ENCODE measurements at places on chromosomes 1 and 21.

- no peak for DNase-seq
Measured at GRCh38 chr1:109716121-109716520, 4.1 kb downstream of the GSTM5 start.

DNA sequence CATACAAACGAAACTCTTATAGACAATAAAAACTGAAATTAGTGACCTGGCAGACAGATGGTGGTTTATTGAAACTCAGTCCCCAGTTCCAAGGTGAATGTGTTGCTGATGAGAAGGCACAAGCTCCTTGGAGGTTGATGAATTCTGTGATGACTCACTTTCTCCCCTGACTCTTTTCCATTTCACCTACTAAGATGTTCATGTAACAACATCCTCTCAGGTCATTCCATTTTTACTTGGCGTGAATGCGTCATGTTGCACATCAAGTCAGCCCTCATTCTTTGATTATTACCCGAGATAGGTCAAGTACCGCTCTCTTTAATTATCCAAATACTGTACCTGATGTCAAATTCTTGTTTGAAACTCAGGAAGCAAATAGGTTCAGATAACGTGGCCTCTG is 10.1 kb upstream of the IL10RB start:
- no peak for DNase-seq

- no peak for DNase-seq
Measured at GRCh38 chr1:6265151-6265550, 4.3 kb upstream of the GPR153 start.

DNA sequence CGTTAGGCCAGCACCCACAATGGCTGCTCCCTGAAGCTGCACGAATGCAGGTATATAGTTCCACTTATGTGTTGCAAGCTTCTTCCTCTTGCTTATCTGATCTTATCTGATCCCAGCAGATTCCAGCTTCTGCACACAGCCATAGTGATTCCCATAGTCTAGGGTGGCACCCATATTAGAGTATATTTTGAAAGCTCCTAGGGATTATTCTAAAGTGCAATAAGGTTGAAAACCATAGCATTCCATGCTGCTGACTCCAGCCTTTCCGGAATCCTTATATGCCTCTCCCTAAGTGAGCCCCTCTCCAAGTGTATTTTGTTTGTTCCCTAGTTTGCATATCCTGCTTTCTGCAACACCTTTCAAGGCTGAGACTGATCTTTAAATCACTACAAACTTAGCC is 432.0 kb downstream of the SETD4 start:
- DNase-seq, result no peak

- no peak for DNase-seq
Measured at GRCh38 chr21:31115249-31115648, 77.0 kb upstream of the KRTAP19-8 start.

DNA sequence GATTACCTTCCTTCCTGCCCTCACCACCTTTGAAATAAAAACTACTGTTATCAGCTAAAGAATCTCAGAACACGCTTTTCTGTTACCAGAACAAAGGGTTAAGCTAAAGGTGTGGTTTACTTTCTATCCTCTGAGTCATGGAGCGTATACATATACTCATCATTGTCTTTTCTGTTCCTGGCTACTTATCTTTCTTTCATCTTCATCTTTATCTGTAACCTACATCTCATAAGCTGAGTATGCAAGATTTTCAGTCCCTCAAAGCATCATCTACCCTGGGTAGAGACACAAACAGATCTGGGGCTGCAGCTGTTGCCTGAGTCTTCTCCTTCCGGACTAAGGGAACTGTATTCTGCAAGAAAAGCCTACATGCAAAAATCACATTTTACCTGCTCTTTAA is 75.6 kb downstream of the LMO4 start:
- DNase-seq, result no peak

- no peak for DNase-seq
Measured at GRCh38 chr1:185853739-185854138, 119.5 kb downstream of the HMCN1 start.

DNA sequence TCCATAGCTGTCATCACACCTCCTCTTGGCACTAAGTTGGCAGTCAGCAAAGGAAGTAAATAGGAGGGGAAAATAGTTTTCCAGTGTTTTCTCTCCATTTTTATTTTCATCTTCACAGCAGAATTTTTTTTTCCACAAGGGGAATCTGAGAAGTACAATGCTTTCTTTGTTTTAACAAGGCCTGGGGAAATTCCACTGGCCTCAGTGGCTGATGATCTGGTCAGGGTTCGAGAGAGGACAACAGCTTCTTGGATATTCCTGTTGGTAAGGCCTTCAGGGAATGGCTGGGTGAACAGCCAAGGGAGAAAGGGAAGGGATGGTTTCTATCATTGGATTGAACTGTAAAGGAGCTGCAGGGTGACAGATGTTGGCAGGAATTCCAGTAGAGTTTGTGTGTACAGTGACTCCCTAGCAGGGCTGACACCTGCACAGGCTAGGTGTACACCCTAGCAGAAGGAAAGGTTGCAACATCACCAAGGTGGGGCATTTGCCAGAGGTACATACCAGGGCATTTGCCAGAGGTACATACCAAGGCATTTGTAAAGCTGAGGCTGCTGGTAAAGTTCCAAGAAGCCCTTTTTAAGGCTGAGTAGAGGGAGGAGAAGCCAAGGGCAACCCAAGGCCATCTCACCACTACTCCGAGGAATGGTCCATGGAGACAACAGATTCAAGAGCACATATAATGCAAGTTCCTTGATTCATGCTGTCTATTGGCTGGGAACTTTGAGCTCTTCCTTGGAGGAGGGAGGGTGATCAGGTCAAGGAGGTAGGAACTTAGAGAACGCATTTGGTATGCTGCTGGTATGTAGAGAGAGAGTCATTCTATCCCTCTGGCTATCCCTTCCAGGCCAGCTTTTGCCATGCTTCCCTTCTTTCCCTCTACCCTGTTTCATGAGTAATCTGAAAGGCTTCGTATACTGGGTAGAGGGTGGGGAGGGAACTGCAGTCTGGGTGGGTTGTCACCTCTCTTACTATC is 3.1 kb downstream of the GJA5 start:
- no peak for DNase-seq

GRCh38 chr1:192045131-192045530 is 113.1 kb upstream of the RGS18 start:
- no peak for DNase-seq

DNA sequence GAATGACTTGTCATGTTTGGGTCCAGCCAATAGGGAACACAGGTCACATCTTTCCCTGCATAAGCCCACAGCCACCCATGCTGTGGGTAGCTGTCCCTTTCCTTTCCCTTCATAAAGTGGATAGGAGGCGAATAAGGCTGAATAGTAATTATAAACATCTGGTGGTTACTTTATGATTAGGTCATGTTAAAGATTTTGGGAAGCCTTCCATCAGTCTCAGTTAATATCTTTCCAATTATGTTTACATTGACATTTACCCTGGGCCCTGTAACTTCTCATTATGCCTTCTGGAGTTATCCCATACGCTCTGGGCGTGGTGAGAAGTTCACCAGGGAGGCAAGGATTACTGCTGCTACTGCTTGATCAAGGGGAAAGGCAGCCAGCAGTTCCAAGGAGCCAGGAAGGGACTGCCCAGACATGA is 197.2 kb downstream of the HLX start:
- DNase-seq, result no peak

- no peak for DNase-seq
Measured at GRCh38 chr1:186302381-186302920, 72.6 kb downstream of the TPR start.

GRCh38 chr21:35716876-35717565 is 343.3 kb downstream of the SETD4 start:
- DNase-seq, result no peak

- no peak for DNase-seq
Measured at GRCh38 chr1:154810571-154810970, 59.5 kb downstream of the KCNN3 start.

DNA sequence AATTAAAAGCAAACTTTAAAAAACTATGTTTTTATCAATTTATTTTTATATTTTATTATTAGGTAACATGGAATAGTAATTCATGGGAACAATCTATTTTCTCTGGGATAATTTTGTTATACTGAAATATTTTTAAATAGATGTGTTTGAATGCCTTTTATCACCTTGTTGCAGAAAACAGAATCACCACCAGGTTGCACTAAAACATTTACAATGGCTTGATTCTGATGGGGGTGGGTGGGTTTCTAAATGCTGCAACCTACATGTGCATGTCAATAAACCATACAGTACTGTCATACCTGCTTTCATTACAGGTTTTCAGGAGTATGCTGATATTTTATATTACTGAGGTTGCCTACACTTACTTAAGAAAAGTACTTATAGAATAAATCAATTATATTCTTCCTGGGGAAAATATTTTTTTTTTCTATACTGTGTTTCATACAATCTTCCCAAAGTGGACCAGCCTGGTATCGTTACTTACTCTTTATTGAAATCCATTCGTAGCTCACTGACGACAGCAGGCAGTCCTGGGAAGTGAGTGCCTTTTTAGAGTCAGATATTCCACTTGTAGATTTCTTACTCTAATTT is 132.8 kb downstream of the PTPRC start:
- DNase-seq, result no peak

GRCh38 chr1:116806245-116806644 is 52.0 kb downstream of the CD2 start:
- DNase-seq, result no peak

- no peak for DNase-seq
Measured at GRCh38 chr1:180945551-180945950, 32.9 kb downstream of the KIAA1614 start.

- no peak for DNase-seq
Measured at GRCh38 chr1:215895893-215896292, 328.8 kb downstream of the KCTD3 start.

DNA sequence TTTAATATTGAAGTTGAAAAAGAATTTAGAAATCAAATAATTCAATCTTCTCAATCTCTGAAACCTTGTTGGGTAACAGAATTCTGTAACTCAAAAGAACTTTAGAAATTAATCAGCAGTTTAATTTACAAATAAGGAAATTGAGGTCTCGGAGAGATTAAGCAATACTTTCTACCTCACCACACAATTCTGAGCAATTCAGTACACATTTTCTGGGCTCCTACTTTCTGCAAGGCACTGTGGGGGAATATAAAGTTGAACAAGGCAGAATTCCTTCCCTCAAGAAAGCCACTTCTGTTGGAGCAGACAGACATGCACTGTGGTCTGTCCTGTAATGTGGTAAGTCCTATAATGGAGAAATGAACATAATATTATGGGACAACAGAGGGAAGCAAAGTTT is 47.7 kb downstream of the MEF2D start:
- no peak for DNase-seq

DNA sequence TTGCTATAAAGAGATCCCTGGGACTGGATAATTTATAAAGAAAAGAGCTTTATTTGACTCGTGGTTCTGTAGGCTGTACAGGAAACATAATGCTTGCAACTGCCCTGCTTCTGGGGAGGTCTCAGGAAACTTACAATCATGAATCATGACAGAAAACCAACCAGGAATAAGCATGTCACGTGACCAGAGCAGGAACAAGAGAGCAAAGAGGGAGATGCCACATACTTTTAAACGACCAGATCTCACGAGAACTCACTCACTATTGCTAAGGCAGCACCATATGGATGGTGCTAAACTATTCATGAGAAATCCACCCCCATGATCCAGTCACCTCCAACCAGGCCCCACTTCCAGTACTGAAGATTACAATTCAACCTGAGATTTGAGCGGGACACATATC is 49.8 kb upstream of the RCC1 start:
- DNase-seq, result no peak

- no peak for DNase-seq
Measured at GRCh38 chr1:116498789-116499628, 71.8 kb downstream of the CD58 start.

DNA sequence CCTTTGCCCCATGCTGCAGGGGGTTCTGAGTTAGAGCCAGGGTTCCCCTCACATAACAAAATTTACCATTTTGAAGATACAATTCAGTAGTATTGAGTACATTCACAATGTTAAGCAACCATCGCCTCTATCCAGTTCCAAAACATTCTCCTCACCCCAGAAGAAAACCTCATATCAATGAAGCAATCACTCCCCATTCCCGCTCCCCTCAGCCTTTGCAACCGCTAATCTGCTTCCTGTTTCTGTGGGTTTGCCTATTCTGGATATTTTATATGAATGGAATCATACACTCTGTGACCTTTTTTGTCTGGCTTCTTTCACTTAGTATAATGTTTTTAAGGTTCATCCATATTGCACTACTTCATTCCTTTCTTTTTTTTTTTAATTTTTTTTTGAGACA is 32.9 kb downstream of the SERINC2 start:
- DNase-seq, result no peak

- DNase-seq, result no peak
Measured at GRCh38 chr1:160639652-160640051, 7.2 kb downstream of the SLAMF1 start.

DNA sequence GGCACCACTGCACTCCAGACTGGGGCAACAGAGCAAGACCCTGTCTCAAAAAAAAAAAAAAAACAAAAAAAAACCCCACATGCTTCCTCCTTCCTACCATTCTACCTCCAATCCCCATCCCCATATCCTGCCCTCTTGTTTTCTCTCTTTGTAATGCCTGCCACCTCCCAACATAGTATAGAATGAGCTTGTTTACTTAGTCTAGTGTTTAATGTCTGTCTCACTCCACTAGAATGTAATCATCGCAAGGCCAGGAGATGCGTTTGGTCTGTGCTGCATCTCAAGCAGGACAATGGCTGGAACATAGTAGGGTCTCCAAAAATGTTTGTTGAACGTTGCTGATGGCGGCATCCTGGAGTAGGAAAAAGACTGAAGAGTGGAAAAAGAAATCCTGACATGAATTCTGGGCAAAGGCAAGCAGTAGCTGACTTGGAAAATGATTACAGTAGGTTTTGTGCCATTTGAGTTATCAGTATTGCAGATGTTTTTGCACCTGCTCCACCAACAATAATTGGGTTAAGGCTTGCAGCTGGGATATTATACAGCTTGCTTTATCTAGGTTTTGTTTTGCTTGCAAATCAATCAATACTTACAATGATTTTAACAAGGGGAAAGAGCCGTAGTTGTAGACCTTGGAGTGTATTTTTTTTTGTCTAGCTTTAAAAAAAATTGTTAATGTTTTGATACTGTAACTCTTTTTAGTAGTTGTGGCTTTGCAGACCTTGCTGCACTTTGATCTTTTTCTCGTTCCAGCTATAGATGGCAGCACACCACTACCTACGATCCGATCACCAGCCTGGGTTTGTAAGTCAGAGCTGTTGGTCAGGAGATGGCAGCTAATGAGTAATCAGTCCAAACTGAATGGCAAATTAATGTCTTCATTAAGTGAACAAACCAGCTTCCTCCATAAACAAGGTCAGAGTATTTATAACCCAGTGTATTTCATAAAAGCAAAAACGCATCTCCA is 62.4 kb downstream of the BACH1 start:
- DNase-seq, result no peak

GRCh38 chr1:165882168-165882837 is 54.9 kb downstream of the UCK2 start:
- no peak for DNase-seq

- no peak for DNase-seq
Measured at GRCh38 chr1:31981972-31982371, 31.7 kb upstream of the KHDRBS1 start.

DNA sequence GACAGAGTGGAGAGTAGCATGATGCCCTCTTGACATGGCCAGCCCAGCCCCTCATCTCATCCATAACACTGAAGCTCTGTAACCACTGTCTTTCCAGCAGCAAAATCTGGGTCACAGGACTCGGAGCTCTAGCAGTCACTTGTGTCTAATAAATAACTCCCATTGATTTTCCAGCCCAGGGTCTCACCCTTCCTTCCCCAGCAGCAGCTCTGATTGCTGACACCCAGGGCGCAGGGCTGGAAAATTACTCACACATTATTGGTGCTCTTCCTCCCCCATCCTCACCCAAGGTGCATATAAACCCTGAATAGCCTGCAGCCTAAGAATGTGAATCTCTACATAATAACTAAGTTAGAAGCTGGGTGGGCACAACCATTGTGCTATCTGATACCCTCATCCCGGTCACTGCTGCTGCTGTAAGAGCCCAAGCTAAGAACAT is 21.1 kb upstream of the OR10J5 start:
- DNase-seq, result no peak

Data from left ventricle myocardium inferior (tissue), 1 donor.